ENCODE measurements at places on chromosomes 5 and 9.

DNA sequence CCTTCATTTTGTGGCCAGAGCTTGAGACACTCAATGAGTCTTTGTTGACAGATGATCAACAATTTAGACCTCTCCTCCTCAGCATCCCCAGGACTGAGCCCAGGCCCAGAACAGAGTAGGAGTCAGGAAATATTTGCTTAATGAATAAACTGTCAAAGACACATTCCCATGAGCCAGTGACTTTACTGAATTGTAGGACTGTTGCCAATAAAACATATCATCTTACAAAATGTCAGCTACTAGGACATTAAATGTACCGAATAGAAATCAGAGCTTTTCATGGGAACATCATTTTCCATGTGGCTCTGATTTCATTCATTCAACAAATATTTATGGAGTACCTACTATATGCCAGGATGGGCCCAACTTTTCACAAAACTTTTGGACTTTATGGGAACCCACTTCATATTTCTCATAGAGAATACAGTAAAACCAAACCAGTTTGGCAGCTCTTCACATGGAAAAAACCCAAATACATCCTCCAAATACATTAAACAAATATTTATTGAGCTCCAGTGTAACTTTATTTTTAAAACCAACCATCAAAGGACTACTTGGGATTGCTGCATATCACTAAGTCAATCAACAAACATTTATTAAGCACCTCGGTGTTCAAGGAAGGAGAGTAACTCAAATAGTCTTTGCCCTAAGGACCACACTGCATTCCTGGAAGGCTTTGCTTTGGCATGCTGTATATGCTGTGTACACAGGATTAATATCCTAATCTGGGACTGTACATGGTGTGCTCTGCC, 11.4 kb downstream of the VDAC1 start:
- DNase-seq: peak; percentile 90

GRCh38 chr9:911005-911404, 65.5 kb upstream of the DMRT3 start:
- no peak for DNase-seq

- peak; percentile 0 for DNase-seq
Observed at GRCh38 chr9:104608336-104608735, 2.9 kb upstream of the OR13C2 start.

- no peak for DNase-seq
Observed at GRCh38 chr5:41935544-41935943, 10.5 kb downstream of the FBXO4 start.

DNA sequence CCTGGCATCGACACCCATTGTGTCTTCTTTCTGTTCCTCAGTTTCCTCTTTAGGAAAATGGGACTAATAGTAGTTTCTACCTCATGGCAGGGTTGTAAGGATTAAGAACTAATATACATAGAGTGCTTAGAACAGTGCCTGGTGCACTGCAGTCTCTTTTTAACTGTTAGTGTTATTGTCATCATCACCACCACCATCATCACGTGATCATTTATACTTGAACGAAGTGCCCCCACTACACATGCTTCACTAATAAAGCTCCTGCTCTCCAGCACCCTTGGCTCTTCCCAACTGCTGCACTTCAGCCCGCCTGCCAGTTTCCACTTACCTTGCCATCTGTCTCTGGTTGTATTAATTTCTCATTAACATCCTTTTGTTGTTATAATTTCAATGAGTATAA, 35.8 kb upstream of the MAST4 start:
- no peak for DNase-seq

DNA sequence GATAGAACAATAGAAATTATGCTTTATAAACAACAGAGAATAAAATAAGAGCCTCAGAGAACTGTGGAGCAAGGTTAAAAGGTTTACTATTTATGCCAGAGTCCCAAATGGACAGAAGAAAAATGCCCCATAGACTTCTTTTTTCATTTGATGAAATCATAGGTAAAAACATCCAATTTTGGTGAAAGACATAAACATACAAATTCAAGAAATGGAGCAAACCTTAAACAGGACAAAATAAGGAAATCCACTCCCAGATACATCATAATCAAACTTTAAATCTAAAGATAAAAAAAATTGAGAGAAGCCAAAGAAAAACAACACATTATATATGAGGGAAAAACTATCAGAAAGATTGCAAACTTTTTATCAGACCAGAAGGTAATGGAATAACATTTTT, 182.8 kb downstream of the GADD45G start:
- no peak for DNase-seq

DNA sequence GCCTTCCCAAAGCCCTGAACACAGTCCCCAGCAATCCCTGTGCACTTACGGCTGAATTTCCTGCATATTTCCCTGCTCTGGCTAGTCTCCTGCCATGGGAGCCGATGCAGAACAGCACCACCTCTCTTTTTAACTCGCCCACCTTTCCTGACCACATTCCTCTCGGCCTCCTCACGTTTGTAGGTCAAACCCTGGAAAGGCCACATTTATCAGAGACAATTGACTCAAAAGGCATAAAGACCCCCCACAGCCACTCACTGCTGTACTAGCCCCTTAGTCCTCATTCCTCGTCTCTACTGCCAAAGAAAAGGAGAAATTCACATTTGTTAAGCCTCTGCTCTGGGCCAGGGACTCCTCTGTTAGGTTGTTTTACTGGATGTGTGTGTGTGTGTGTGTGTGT, 43.6 kb downstream of the ENC1 start:
- no peak for DNase-seq

GRCh38 chr5:141704782-141705297, 22.8 kb upstream of the ARAP3 start:
- no peak for DNase-seq

All from EH (cell line).